Calu3 (cell line): ENCODE measurements at places on chromosomes 1 and 21. TPM values are rescaled to one million over a fixed set of nuclear protein-coding genes. Genes with fewer than 3 reads are reported as not detected.

FCGR3A gene
- total RNA-seq: not detected in 2 replicates

DNA sequence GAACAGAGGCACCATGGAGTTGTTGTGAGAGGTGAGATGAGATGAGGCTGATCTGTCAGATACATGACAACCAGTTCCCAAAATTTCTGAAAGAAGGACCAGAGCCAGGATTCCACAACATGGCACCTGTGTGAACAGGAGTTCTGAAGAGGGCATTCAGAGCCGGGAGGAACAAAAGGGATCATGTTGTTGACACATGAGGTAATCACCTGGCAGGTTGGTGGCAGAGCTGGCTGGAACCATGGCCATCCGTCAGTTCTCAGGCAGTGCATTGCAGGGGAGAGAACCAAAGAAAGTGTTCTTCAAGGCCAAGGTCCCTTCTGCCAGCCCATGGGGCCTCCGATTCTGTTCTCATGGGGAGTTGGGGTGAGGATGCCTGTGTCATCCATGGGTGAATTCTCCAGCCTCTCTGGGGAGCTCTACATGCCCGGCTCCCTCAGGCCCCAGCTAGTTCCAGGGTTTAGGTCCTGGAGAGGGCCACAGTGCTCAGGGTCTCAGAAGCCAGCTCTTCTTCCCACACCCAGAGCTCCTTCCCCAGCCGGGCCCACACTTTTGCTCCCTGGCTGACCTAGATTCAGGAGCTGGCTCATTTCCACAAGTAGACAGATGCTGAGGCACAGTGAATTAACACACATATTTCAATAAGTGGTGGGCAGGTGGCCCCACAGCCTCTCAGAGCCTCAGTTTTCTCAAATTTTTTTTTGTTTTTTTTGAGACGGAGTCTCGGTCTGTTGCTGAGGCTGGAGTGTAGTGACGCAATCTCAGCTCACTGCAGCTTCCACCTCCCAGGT is 49.1 kb upstream of the CTPS1 start:
- no peak for DNase-seq

DNA sequence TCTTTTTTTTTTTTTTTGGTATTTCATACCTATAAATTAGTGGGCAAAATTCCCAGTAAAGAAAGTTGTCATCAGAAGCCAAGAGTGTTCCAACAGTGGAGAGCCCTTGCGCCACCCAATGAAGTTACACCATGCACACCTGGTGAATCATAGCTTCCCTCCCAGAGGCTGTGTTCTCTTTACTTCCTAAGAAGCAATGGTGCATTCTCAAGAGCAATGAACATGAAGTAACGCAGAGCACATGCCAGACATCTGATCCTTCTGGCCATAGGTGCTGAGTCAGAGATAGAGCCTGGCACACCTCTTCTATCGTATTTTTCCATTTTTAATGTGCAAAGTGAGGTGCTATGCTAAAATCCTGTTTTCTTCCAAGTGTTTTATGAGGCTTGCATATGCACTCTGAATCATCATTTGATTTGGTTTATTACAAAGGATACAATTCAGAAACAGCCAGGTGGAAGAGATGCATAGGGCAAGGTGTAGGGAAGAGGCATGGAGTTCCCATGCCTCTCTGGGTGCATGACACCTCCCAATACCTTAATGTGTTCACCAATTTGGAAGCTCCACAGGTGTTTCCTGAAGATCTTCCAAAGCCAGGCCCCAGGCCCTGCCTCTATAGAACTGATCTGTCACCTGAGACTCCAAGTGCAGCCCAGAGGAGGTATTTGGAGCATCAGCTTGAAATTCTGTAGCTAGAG is 408.0 kb downstream of the SIPA1L2 start:
- DNase-seq: no peak

- DNase-seq: no peak
Observed at GRCh38 chr1:211639475-211640300, 35.7 kb downstream of the NEK2 start.

GRCh38 chr1:67110352-67110751 is 24.4 kb downstream of the C1orf141 start:
- no peak for DNase-seq

- no peak for DNase-seq
Observed at GRCh38 chr1:16093611-16094010, 20.2 kb upstream of the FAM131C start.
